NCI-H1092 (cell line): ENCODE measurements at places on chromosomes 11 and 22.

DNA sequence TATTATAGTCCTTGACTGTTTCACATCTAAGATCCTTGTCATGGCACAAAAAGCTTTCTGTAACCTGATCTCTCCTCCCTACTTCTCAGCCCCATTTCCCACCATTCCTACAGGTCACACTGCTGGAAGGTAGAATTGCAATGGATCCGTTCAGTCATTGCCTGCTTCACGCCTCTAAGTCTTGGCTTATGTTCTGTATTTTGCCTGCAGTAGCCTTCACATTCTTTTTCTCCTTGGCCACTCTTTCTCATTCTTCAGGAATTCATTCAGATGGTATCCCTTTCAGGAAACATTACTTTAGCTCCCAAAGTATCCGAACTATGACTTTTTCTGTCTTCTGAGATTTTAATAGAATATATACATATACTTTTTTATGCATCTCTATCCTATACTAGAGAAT lies 731.5 kb downstream of the NTM start:
- DNase-seq = no peak

GRCh38 chr11:104649002-104649401 lies 249.3 kb downstream of the CASP12 start:
- no peak for DNase-seq

DNA sequence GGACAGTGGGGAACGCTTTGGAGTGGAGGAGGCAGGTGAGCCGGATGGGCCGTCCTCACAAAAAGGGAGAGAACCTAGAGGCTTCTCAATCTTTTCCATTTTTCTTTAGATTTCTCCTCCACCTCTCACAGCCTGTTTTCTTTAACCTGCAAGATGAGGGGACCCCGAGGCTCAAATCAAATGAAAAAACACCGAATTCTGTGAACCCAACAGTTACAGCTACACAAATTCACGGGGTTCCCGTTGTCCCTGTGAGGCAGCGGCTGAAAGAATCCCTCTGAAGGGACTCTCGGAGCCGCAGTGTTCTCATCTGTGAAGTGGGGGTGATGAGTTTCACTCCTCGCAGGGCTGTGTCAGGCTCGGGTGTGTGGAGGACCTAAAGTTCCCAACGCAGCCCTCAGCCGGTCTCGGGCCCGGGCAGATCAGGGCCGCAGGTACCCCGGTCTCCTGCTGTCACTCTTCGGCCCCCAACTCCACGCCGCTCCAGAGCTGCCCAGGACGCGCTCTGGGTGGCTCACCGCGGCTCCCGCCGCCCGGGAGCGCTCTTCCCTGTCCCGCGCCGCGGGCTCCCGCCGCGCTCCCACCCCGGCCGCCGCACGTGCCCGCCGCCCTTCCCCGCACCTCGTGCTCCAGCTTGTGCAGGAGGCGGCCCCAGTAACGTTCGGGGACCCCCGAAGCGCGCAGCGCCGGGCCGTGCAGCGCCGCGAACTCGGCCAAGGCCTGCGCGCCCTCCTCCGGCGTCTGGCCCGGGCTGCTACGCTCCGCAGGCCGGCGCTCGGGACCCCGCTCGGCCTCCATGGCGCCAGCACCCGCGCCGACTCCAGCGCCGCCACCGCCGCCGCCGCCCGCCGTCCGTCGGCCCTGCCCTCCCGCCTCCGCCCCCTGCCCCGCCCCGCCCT lies at the start of gene TTLL12:
Gene TTLL12, minus strand, starts transcription at position 863 of the 899 bp plus-strand sequence. Its CDS starts 65 bp downstream, at position 798.
- no peak for DNase-seq

DNA sequence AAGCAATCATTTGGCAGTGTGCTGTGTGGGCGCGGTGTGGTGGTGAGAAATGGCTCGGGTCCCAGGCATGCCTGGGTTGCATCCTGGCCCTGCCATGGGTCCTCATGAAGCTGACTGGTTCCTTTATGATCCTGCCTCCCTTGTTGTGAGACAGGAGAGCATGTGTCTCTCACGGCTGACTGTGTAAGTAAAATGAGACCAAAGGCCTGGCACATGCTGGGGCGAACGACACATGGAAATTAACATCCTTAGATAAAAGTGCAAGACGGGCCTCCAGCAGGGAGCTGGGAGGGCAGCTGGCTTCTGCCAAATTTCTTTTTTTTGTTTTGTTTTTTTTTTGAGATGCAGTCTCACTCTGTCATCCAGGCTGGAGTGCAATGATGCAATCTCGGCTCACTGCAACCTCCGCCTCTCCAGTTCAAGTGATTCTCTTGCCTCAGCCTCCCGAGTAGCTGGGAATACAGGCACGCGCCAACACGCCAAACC lies 9.4 kb upstream of the FBLN1 start:
- no peak for DNase-seq

- DNase-seq = no peak
Measured at GRCh38 chr11:1761110-1761856, 2.4 kb downstream of the CTSD start.

GRCh38 chr22:25120761-25121212 lies 78.9 kb upstream of the CRYBB3 start:
- DNase-seq = no peak

DNA sequence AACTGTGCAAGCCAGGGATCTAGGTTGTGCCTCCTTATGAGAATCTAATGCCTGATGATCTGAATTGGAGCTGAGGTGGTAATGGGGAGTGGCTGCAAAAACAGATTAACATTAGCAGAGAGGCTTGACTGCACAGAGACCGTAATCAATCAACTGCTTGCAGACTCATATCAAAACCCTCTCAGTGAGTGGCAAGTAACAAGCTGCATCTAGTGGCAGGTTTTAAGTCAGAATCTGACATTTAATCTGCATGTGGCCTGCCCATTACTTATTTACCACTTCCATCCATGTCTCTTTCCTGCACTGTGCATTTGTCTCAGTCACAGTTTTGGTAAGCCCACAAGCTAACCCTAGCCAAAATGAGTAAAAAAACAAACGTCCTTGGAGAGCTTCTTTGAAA lies 11.2 kb downstream of the C11orf58 start:
- DNase-seq = no peak

GRCh38 chr22:44737406-44738346 lies 14.7 kb upstream of the ARHGAP8 start:
- no peak for DNase-seq

- no peak for DNase-seq
Measured at GRCh38 chr22:30887453-30887852, 81.1 kb downstream of the MORC2 start.

DNA sequence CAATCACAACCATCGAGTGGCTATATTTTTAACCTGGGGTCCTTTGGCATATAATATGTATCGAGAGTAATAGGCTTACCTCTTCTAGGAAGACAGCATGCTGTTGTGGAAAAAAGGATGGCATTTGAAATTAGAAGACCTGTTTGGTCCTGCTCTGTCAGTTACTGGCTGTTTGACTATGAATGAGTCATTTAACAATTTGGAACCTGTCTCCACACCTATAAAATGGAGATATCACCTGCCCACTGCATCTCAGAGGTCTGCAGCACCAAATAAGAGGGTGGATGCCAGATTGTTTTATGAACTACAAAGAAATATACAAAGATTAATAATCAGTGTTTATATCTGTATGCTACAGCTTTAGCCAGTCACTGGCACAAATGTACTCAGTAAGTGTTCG lies 60.8 kb downstream of the SLC25A17 start:
- no peak for DNase-seq

DNA sequence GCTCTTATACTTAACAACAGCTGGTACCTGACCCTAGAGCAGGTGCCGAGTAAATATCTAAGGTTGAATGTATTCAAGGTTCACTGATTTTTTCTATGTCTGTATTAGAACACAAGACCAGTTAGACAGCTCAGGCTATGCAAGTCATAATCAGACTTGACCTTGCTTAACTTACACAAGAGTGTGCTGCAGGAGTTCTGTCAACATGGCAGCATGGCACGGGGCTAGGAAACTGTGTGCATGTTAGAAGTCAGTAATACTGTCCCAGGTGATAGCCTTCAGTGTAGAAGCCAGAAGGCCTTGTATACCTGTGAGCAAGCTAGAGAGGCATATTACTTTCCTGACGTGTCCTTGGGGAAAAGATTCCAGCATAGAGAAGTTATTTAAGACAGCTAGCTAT lies 253.1 kb downstream of the FAT3 start:
- DNase-seq = no peak

GRCh38 chr22:38437416-38437815 lies 17.6 kb downstream of the KCNJ4 start:
- DNase-seq = no peak

DNA sequence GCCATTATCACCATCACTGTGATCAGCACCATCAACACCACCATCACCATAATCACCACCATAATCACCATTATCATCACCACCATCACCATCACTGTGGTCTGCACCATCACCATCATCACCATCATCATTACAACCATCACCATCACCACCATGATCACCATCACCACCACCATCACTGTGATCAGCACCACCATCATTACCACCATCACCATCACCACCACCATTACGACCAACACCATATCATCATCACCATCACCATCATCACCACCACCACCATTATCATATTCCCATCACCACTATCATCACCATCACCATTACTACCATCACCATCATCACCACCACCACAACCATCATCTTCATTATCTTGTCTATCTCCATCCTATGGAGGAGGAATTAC lies 125.2 kb downstream of the PHF21B start:
- no peak for DNase-seq
